ENCODE measurements at places on chromosomes 2 and 18.

DNA sequence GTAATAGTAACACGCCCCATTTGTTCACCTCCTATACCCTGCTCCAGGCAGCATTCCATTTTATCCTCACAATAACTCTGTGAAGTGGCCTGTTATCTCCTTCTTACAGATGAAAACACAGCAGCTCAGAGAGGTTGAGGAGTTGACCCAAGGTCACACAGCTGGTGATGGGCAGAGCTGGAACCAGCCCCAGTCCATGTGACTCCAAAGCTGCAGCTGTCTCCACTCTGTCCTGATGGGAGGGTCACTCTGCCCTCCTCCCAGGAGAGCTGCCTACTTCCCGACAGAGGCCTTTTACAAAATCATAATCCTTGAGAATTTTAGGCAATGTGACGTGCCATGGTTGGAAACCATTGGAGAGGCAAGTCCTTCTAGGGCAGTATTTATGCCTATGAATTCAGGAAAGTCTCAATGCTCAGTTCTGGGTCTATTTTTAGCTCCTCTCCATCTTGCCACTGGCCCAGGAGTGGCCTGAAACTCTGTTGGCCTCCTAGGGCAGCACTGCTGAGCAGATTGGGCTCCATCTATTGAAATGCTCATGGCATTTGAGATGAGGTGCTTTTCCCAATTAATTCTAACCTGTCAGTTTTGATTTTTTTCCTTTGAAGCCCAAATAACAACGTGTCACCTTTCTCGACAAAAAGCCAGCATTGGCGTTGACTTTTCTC is 162.0 kb upstream of the MSH6 start:
- no peaks in the 10 kb centered on the region for H3K36me3 ChIP-seq
- H3K4me3 ChIP-seq = no peak overlapping the region
- H3K27ac ChIP-seq = no peak overlapping the region
- DNase-seq = no peak

DNA sequence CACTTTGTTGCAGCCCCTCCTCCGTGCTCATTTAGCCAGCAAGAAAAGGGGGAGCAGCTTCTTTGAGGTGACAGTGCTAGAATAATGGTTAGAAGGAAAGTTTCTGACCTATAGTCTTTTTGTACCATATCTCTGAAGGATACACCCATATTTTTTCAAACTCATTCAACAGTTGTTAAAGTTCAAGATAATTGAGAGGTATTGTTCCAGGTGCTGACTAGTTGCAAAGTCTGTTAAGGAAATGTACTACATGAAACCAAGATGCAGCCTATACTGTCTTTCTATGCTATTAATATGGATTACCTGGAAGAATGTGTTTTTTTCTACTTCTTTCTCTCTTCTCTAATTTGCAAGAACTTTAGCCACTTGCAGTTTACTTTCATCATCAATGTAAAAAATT is 495.0 kb downstream of the PARD3B start:
- no peaks in the 10 kb centered on the region for H3K4me1 ChIP-seq
- no peak for DNase-seq
- H3K4me3 ChIP-seq = no peak overlapping the region
- no peak overlapping the region for H3K27ac ChIP-seq

- H3K4me1 ChIP-seq = no peaks in the 10 kb centered on the region
- DNase-seq = no peak
- no peaks in the 10 kb centered on the region for H3K27me3 ChIP-seq
- H3K4me3 ChIP-seq = no peak overlapping the region
These were observed 115.0 kb upstream of the RMDN2 start for GRCh38 chr2:37809931-37810570.

DNA sequence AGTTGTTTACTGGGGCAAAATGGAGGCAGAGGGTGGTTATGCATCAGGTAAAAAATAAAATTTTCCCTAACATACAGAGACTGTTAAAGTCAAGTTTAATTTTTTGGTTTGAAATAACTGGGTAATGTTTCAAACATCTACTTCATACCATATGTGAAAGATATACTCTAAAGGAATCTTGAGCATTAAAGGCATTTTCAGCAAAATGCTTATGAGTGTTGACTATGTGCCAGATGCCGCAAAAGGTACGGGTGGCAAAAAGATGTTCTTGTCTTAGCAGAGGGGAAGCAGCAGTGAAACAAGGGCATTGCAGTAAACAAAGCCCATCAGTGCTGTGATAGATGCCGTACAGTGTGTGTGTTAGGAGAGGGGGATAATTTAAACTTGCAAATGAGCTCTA is 263.1 kb upstream of the ID2 start:
- DNase-seq = no peak
- H3K4me3 ChIP-seq = no peak overlapping the region
- no peaks in the 10 kb centered on the region for H3K36me3 ChIP-seq
- no peaks in the 10 kb centered on the region for H3K27me3 ChIP-seq
- no peak overlapping the region for H3K27ac ChIP-seq

DNA sequence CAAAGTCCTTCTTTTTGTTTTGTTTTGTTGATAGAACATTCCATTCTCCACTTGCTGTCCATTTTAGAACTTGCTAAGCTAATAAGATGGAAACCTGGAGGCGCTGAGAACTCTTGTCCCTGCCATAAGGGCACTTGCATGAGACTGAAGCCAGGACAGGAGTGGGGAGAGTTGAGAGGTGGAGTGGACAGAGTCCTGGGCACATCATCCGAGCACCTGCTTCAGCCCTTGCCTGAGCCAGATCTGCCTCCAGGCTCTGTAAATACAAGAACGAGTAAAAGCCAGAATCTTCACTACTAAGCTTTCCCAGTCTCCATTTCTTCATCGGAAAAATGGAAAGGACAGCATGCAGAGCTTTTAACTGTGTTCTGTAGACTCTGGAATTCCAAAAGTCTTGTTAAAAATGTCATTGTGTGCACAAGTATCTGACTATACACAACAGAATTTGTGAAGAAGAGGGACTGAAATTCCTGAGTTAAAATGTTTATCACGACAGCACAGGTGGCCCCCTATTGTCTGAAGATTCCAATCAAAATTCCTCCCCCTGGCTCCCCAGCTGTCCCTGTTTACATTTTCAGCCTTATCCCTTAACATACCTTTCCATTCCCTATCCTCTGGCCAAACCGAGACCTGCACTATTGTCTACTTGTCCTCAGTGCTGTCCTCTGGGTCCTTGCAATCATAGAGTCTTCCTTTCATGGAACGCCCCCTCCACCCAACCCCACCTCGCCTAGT is 498.2 kb upstream of the TNP1 start:
- no peaks in the 10 kb centered on the region for H3K4me1 ChIP-seq
- DNase-seq = no peak
- no peaks in the 10 kb centered on the region for H3K27me3 ChIP-seq
- H3K36me3 ChIP-seq = no peaks in the 10 kb centered on the region
- H3K4me3 ChIP-seq = no peak overlapping the region

DNA sequence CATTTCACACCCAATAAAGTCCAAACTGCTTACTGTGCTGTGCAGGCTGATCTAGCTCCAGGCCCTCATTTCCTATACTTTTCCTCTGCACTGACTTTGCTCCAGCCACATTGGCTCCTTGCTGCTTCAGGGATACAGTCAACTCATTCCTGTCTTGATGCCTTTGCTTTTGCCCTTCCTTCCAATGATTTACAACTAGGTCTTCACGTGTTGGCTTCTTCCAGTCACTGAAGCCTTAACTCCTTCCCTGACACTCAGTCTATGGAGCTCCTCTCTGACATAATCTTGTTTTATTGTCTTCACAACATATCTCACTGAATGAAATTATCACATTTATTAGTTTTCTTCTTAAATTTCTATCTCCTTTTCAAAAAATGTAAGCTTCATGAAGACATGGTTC is 16.9 kb upstream of the C18orf32 start:
- no peak overlapping the region for H3K27ac ChIP-seq
- DNase-seq = no peak
- no peak overlapping the region for H3K4me3 ChIP-seq

GRCh38 chr2:5394223-5394622 is 298.0 kb upstream of the SOX11 start:
- DNase-seq = no peak
- H3K27ac ChIP-seq = no peak overlapping the region
- H3K4me3 ChIP-seq = no peak overlapping the region
- no peaks in the 10 kb centered on the region for H3K36me3 ChIP-seq

Data from CD4-positive, alpha-beta memory T cell (primary cell).